ENCODE measurements at places on chromosomes 6 and 20.

- DNase-seq: no peak
These were observed 11.0 kb downstream of the SRC start for GRCh38 chr20:37356961-37357371.

DNA sequence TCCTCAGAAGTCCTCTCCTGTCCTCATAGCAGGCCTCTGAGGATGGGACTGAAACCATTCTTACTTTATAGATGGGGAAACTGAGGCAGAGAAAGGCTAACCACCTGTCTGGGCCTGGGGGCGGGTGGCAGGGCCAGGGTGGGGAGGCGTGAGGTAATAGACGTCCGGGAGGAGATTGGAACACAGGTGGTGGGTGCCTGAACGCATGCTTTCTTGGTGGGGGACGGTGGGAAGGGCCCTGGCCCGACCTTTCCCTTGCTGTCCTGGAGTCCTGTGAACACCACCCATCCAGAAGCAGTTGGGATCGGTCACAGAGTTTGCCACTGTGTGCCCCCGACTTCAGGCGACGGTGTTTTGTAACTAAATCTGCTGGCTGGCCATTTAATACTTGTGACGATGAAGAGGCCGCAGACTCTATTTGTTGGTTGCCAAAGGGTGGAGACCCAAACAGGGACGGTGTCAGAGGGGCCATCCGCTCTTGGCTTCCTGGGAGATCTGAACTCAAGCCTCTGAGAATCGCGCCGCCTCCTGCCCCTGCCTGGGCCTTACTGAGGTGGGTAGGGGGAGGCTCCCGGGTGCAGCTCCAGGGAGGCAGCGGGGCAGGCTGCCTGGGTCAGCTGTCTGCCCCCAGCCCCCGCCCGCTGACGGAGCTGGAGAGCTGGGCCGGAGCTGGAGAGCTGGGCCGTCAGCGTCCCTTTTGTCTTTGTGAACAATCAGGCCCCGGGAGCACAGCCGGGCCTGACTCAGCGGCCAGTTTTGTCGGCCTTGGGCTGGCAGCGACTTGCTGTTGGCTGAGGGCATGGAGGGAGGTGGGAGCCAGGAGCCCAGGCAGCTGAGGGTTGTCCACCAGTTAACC, 4.1 kb downstream of the RBM38 start:
- DNase-seq: no peak

DNA sequence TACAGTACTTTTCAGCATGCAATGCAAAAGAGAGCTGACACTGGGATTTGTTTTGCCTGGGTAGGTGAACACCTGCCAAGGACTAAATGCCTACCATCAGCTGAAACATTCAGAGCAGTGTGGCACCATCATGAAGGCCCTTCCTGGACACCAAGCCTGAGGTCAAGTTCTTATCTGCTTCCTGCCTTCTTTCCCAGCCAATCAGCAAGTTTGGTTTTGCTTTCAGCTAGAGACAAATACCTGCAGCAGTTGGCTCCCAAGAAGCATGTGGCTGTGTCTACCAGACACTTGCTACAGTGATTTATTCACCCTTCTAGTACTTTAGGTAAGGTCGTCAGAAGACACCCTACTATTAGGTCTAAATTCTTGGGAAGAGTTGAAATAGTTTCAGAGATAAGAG, 112.8 kb downstream of the TBX18 start:
- DNase-seq: no peak

DNA sequence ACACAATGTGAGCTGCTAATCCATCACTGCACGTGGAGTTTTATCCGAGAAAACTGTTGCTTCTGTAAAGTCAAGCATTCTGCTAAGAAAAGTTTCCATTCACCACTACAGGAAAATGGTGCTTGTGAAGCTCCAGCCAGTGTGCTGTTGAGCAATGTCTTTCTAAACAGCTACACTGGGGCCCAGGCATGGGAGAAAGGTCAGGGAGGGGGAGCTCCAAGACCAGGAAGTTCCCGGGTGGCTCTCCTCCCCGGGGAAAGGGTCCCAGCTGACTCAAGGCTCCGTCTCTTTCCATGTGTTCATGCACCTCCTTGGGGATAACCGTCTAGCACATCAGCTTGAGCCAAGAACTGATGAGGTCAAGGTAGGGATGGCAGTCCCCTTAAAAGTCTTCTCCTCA, 20.5 kb downstream of the RPP40 start:
- DNase-seq: no peak

GRCh38 chr6:99940582-99940981, 53.4 kb downstream of the MCHR2 start:
- no peak for DNase-seq

- no peak for DNase-seq
These were observed 63.6 kb upstream of the CD93 start for GRCh38 chr20:23149623-23150279.

- no peak for DNase-seq
These were observed 63.1 kb downstream of the COL12A1 start for GRCh38 chr6:75142721-75143120.

DNA sequence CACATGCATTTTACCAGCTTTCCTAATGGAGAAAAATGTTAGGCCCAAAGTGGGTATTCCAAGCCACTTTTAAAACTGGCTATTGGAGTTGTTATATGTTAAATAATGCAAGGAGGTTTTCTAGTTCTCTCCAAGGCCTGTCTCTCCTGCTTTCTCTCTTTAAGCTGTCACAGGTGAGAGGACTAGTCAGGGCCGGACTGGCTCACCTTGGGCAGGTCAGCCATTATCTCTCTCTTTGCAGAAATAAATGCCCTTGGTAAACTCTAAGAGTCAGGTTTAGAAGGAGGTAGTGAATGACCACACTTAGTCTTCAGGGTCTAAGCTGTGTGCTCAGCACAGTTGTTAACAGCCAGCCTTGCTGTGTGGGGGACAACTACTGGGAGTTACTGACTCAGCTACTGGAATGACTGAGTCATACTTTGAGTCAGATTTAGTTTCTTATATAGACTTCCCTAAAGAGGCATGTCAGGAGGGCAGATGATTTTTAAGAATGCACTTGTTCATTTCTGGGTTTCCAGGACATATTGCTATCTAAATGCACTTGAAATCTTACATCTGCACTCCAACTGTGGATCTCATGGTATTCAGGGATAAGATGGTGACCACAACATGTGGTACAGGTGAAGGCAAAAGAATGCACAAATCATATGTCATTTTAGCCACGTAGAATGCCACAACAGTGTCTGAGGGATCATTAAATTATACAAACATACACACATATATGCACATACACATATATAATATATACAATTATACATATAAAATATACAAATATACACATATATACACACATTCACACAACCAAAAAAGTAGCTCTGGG, 719.4 kb downstream of the EPM2A start:
- DNase-seq: no peak

GRCh38 chr6:27812078-27812804, 100.0 kb downstream of the OR2B2 start:
- no peak for DNase-seq

Data from natural killer cell (primary cell).